Diencephalon (tissue), 1 donor: ENCODE measurements at places on chromosomes 16 and 17. TPM values are rescaled to one million over a fixed set of nuclear protein-coding genes. Genes with fewer than 3 reads are reported as not detected.

RNF222 gene
- total RNA-seq = not detected

OR3A1 gene
- 0.69 TPM for total RNA-seq

KRTAP4-9 gene
- not detected for total RNA-seq

NTN1 gene
- 24.2 TPM for total RNA-seq

MYH13 gene
- not detected for total RNA-seq

SLC35G6 gene
- not detected for total RNA-seq

NEUROD2 gene
- 0.46 TPM for total RNA-seq

HBA2 gene
- 2,023 TPM for total RNA-seq
